ENCODE measurements at places on chromosomes 13 and 19.

DNA sequence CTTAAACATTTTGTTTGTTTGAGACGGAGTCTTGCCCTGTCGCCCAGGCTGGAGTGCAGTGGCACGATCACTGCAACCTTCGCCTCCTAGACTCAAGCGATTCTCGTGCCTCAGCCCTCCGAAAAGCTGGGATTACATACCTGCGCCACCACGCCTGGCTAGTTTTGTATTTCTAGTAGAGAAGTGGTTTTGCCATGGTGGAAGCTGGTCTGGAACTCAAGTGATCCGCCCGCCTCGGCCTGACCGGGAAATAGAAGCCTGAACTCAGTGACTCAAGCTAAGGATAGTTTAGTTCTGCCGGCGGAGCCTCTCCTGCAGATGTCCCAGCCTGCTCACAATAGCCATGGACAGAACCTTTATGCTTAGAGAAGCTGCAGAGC lies 53.0 kb upstream of the ZNF254 start:
- peak; percentile 68 for DNase-seq

GRCh38 chr19:36097036-36097435 lies 13.9 kb upstream of the OVOL3 start:
- DNase-seq, result no peak

GRCh38 chr13:113020323-113021080 lies 51.5 kb downstream of the MCF2L start:
- DNase-seq, result no peak

GRCh38 chr19:28577233-28577632 lies 635.7 kb downstream of the UQCRFS1 start:
- no peak for DNase-seq

- DNase-seq, result no peak
Measured at GRCh38 chr13:91922969-91923592, 524.7 kb downstream of the GPC5 start.

- DNase-seq, result peak; percentile 69
Measured at GRCh38 chr13:114131583-114132418, 622 bp downstream of the RASA3 start.

- no peak for DNase-seq
Measured at GRCh38 chr19:45553464-45553863, 31.1 kb downstream of the OPA3 start.

DNA sequence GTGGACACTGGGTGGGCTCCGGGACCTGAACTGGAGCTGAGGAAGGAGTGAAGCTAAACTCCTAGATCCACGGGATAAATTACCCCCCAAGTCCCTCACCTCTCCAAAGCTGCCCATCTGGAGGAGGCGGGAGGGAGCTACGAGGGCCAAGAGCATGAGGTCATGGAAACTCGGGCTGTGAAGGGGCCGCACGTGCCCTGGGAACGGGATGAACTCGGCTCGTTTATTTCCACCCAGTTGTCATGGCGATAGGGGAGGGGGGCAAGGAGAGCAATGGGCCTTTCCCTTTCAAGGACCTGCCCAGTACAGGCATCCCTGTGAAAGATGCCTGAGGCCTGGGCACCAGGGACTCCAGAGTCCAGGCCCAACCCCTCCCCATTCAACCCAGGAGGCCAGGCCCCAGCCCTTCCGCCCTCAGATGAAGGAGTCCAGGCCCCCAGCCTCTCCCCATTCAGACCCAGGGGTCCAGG lies 3.8 kb downstream of the PPP1R12C start:
- DNase-seq, result peak; percentile 96

DNA sequence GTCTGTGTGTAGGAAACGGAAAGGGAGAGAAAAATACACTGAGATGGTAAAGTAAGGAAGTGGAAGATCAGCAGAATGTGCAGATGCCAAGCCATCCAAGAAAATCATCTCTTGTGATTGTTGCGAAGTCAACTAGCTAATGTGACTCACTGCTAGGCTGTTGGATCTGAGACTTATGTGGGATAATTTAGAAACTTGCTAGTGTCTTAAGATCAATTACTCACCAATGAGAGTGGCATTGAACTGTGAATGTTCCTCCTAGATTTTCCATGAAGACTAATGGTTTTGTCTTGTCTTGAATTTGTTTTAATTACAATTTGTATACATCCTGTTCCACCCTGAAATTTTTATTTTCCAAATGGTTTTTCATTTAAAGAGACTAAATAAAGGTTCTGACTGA lies 771.6 kb downstream of the EFNB2 start:
- no peak for DNase-seq

- no peak for DNase-seq
Measured at GRCh38 chr13:94595001-94595949, 677 bp downstream of the TGDS start.

DNA sequence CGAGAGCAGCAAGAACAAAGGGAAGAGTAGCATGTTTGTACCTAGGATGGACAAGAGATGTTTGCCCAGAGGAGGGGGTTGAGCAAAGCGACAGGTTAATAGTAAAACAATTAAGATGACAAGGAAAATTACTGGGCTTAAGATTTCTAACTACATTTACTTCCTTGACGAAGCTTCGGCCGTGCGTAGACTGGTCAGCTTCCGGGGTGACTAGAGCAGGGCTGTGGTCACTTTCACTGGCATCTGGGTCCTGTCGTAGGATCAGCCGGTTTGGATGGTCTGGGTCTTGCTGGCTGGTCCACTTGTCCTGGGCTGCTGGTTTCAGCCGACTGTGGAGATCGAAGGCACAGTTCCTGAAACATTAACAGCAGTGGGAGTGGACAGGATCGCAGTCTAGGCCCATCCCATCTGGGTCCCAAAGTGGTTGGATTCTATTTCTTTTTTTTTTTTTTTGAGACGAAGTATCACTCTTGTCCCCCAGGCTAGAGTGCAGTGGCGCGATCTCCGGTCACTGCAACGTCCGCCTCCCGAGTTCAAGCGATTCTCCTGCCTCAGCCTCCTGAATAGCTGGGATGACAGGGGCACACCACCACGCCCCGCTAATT lies 5.0 kb upstream of the BSG start:
- no peak for DNase-seq

- DNase-seq, result no peak
Measured at GRCh38 chr13:107838588-107839161, 376.7 kb downstream of the LIG4 start.

- no peak for DNase-seq
Measured at GRCh38 chr13:26468265-26468801, 89.2 kb upstream of the WASF3 start.

Measured in ascending aorta (tissue), 2 donors.